Myocyte (in vitro differentiated cells): ENCODE measurements at places on chromosomes 4 and X. TPM values are rescaled to one million over a fixed set of nuclear protein-coding genes. Genes with fewer than 3 reads are reported as not detected.

- no peak for DNase-seq
These were observed 34.1 kb upstream of the TNIP3 start for GRCh38 chr4:121198251-121198650.

DNA sequence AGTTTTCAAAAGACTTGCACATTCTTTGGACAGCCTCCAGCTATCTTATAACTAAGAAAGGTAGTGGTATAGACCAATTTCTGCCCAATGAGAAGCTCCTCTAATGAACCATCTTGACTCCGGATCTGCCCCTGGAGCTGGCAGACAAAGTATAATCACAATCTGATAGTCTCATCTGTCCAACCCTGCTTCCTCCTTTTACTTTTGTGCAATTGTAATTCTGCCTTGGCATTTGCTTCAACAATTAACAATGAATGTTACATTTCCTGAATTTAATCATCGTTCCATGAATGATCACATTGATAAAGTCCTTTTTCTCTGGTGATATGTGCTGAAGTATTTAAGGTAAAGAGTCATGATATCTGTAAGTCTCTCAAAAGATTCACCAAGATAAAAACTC lies 27.8 kb downstream of the FRYL start:
- DNase-seq, result no peak

DNA sequence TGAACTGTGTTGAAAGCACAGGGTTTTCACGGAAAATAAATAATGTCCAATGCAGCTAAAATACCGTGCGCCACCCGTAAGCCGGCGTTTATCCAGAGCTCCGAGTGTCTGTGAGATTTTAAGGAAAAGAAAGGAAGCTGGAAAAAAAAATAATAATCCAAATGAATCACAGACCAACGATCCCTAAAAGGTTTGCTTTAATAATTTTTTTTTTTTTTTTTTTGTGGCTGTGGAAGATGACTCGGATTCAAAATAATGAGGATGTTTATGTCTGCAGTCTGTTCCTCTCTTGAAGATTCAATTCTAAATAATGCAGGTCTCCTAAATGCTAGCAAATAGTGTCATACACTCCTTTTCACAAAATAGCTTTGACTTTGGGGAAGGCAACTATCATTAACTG lies 84.6 kb upstream of the PPP2R3B start:
- no peak for DNase-seq

GRCh38 chr4:138222046-138222445 lies 20.1 kb downstream of the SLC7A11 start:
- peak; percentile 26 for DNase-seq

DNA sequence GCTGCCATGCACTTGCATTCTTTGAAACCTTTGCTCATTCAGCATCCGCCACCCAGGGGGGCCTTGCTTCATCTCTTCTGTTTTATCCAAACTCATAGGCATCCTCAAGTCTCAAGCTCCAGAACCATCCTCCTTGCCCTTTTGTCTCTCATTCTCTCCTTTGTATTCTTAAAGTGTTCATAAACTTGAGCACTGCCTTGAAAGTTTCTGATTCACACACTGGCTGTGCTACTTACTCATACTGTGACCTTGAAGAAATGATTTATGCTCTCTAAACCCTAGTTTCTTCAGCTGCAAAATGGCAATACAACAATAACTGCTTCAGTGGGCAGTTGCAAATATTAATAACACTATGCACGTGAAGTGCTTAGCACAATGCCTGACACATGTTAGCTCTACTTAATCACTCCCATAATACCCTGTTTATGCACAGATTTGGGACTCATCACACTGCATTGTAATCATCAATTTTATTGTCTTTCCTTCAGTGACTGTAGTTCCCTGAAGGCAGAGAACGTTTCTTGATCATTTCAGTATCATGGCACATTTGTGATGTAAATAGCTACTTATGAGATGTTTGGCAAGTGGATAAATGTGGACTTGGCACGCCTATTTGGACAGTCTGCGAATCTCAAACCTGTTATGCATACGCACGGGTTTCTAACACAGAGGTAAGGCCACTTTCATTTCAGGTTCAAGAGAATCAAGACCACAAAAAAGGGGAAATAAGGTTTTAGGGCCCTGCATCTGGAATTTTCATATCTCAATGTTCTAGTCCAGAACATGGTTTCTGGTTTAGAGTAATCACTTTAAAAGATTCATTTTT lies 291.0 kb downstream of the LDB2 start:
- no peak for DNase-seq

GRCh38 chr4:7598939-7599790 lies 164.4 kb upstream of the PSAPL1 start:
- DNase-seq, result no peak

GRCh38 chr4:10438924-10439323 lies 18.3 kb downstream of the ZNF518B start:
- no peak for DNase-seq

DNA sequence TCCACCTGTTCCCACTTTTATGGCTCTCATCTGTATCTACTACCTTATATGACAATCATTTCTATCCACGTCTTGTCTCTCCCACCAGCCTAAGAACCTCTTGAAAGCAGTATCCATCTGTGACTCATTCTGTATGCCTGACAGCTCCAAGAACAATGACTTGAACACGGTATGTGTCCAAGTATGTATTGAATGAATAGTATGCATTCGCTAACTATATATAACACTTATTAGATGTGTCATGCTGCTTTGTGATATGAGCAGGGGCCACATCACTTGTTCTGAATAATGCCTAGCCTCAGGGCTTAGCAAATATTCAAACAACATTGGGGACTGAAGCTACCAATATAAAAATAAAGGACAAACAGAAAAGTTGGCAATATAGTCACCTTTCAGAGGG lies 4.9 kb downstream of the OPHN1 start:
- DNase-seq, result no peak

- DNase-seq, result peak; percentile 49
These were observed at the start of gene GDI1 for GRCh38 chrX:154436983-154437752. TSS of gene GDI1 (plus strand) at chrX:154437154. CDS start at chrX:154437255, 101 bp downstream.

GRCh38 chrX:96989830-96990571 lies 106.3 kb downstream of the RPA4 start:
- DNase-seq, result no peak

- peak; percentile 2 for DNase-seq
These were observed 5.4 kb upstream of the NAA11 start for GRCh38 chr4:79331126-79331876.

- DNase-seq, result peak; percentile 85
These were observed at the start of gene SNX25 for GRCh38 chr4:185209031-185209851. TSS of gene SNX25 (plus strand) at chr4:185209598. CDS start at chr4:185209827, 229 bp downstream.

DNA sequence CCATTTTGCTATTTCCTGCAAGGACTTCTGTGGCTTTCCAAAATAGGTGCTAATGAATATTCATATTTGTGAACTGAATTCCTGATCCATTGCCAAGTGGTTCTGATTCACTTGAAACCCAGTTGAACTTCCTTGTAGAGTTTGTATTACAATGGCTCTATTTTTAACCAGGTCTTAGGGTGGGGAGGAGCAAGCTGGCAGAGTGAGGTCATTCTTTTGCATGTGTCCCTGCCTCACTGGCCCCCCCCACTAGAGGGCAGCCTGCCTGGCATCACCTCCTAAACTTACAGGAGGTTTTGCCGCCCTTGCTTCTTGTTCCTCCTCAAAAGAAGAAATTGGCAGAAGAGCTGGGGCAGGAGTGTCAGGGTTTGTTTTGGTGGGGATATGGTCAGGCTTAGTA lies 10.5 kb downstream of the PTTG2 start:
- peak; percentile 92 for DNase-seq

DNA sequence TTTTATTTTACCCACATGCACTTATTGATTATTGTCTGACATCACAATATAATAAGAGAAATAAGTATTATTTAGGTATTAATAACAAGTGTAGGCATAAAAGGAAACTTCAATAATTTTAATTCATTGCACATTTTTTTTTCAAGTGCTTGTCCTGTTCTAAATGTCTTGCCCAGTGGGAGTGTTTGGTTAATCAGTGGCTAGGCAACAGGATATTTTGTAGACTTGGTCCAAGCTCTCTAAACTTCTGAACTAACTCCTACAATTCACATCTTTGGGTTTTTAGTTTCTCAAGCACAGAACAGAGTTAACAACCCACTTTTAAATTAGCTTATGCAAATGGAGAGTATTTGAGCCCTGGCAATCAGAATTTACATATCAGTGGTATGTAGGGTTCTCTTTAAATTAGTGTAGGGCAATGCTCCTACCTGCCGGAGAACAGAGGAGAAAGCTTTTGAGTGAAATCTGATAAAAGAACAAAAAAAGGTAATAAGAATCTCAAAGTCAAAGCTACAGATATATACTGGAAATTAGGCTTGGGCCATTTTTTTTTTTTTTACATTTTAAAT lies 353.5 kb downstream of the ADGRL3 start:
- DNase-seq, result no peak

DNA sequence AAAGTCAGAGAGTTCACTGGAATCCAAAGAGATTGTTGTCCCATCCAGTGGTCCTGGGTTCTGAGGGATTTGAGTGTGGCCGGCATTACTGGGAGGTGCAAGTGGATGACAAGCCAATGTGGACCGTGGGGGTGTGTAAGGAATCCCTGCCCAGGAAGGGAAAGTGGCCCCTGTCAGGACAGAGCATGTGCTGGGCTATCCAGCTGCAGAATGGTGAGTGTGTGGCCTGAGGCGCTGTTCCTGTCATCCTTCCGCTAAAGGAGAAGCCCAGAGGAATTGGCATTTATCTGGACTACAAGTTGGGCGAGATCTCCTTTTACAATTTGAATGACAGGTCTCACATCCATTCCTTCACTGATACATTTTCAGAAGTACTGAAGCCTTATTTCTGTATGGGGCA lies 20.4 kb upstream of the TRIM60 start:
- no peak for DNase-seq

DNA sequence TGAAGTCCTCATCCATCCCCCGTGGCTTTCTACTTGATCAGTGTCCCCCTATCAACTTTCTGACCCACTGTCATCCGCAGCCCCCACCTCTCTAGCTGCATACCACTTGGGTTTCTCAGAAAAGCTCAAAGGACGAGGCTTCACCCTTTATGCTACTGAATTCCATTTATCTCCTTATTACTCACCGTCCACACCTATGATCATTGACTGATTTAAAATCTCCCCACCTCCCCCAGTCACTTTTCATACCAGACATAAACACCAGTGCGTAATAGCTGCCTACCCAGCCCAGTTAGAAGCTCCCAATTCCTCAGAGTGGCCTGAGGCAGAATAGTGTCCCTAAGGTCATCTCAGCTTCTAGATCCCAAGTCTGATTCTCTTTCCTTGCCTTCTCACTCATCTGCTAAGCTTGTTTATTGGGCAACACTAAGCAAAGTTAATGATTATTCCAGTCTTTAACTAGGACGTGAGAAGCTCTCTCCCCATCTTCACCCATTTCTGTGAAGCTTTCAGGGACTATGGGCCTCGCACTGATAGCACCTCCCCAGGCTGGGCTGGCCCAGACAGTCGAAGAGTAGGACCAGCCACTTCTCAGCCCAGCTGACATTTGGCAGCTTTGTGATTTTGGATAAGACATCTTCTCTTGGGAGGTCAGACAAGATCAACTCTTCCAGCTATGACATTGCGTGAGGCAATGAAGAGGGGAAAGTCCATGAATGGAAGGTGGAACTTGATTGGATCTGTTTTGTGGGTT lies 7.2 kb upstream of the DDX60L start:
- DNase-seq, result no peak

- DNase-seq, result no peak
These were observed 187.7 kb upstream of the NUDT10 start for GRCh38 chrX:51144828-51145442.

DNA sequence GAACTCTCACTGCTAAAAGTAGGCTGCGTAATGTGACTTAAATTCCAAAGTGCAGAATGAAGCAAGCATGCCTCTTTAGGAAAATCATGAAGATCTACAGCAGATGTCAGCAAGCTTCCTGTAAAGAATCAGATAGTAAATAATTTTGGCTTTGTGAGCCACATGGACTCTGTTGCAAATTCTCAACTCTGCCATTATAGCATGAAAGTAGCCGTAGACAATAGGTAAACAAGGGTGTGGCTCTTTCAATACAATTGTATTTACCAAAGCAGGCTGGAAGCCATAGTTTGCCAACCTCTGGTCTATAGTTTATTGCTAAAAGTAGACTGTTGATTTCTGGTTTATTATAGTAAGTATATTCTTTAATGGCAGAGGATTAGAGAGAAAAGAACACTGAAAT lies 80.3 kb upstream of the FAM9B start:
- no peak for DNase-seq

GRCh38 chr4:101439926-101440325 lies 92.6 kb upstream of the PPP3CA start:
- DNase-seq, result peak; percentile 20

DNA sequence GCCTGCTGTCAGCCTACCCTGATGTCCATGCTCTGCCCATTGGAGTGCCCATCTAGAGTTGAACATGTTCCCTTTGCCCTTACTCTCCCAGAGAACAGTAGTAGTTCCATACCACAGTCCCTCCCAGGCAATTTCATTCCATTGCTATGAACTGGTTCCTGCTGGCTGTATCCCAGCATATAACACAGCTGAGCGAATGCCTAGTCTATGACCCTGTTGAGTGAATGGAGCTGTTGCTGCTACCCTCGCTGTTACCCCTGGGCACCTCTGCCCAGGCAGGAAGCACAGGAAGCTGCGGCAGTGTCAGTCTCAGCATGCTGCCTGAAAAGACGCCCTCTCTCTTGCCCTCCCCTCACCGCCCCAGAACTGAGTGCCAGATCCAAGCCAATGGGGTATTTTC lies 73.3 kb downstream of the SOX3 start:
- DNase-seq, result peak; percentile 9

DNA sequence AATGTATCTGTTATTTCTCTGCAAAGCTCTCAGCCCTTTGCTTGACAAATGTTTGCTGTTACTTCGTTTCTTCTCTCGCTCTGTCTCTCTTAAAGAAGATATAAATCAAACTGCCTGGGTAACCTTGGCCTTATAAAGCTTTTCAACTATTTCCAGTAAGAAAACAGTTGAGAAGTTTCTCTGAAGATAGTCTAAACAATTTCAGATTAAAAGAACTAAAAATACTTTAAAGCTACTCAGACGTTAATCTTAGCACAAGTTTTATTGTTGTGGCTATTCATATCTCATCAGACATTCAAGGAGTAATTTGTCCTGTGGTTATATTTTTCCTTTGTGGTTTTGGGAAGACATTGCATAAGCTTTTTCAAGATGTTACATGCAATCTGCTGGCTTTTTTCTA lies 22.6 kb downstream of the HOPX start:
- peak; percentile 71 for DNase-seq

DNA sequence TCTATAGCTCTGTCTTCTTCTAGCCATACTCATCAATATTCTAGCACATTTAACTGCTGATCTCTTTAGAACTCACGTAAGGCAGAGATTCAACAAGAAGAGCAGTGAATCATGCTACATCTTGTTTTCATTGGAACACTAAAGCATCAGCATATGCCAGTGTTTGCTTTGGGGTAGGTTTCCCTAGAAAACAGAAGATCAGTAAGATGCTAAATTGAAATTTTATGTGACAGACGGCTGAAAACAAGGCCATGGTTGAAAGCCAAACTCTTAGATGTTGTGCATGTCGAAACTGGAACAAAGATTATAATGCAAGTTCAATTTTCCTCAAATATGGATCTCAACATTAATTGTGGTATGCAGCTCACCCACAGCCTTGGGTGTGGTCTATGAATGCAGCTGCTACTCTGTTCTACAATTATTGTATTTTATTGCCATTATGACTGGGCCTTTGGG lies 107.6 kb downstream of the PDLIM5 start:
- peak; percentile 41 for DNase-seq

The CTAG1A gene
- total RNA-seq, result not detected in 2 replicates

The GUCY1A1 gene
- not detected in 2 replicates for total RNA-seq

The HTR2C gene
- not detected in 2 replicates for total RNA-seq

The NDST3 gene
- not detected in 2 replicates for total RNA-seq

The RBM10 gene
- total RNA-seq, result 33.6 and 38.1 TPM in 2 replicates

The UGT2B15 gene
- not detected in 2 replicates for total RNA-seq

The RBMXL3 gene
- not detected in 2 replicates for total RNA-seq

The KCND1 gene
- total RNA-seq, result 0.10 and 0.21 TPM in 2 replicates

The DUX4 gene
- total RNA-seq, result not detected in 2 replicates

The GAGE13 gene
- not detected in 2 replicates for total RNA-seq

The USP27X gene
- total RNA-seq, result 0.99 and 1.4 TPM in 2 replicates

The PLRG1 gene
- 55.7 and 62.0 TPM in 2 replicates for total RNA-seq
